ENCODE measurements at places on chromosomes 1 and 21.
A peak's percentile ranks its signal among the peaks of the same experiment; 100 is the strongest.

DNA sequence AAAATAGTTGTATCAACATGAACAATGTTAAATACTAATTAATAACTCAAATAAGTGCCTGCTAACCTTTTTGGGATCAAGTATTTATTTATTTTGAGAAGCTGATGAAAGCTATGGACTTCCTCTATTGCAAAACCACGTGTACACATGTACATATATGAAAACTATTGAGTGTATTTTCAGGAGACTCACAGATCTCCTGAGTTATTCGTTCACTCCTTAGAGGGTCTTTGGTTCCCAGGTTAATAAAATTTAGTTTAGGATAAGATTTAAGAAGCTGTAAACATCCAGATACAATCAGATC lies 130.5 kb downstream of the DISC1 start:
- peak; percentile 86 for DNase-seq

GRCh38 chr1:45913183-45913683 lies 109.8 kb downstream of the MAST2 start:
- no peak for DNase-seq

- DNase-seq = no peak
These were observed 65.7 kb upstream of the NEK2 start for GRCh38 chr1:211741116-211741515.

DNA sequence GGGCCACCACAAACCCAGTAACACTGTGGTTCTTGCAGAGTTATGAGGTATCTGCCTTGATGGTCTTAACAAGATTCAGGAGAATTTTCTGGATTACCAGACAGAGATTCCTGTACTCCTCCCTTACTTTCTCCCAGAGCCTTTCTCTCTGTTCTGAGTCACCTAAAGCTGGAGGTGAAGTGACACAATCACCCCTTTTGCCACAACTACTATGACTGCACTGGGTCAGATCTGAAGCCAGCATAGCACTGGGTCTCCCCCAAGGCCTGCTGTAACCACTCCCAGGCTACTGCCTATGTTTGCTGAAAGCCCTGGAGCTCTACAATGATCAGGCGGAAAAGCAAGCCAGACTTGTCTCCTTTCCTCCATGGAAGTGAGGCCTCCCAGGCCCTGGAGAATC lies 156.7 kb upstream of the NEGR1 start:
- DNase-seq = no peak

DNA sequence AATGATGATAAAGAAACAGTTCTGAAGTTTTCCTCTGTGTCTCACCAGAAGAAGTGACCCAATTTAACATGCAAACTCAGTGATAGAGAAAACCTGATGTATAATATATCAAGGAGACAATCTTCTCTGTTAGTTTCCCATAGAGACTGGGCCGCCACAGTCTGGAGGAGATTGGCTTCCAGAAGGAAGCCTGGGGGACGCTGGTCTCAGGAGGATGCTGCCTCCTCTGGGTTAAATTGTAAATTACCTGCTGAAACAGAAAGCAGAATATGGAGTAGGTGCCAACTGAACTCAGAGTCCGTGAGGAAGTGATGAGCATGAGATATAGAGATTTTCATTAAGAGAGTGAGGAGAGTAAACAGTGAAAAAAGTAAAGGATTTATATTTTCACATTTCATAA lies 15.8 kb downstream of the OR14I1 start:
- DNase-seq = no peak

DNA sequence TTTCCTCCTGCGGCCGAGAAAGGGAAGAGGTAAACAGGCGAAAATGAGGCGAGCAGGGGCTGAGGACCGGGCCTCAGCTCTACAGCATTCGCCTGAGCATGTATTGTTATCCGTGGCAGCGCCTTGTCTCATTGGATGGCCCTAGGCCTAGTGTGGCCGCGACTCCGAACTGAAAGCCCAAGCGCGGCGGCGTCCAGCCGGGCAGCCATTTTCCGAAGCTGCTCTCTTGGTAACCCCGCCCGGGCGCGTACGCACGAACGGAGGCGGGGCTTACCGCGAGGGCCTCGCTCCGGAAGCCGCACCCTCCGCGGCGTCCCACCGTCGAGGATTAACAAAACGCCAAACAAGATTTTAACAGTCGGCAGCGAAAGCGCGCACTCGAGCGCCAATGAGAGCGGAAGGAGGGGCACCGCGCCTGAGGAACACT lies 797 bp upstream of the USP1 start:
- no peak for DNase-seq

DNA sequence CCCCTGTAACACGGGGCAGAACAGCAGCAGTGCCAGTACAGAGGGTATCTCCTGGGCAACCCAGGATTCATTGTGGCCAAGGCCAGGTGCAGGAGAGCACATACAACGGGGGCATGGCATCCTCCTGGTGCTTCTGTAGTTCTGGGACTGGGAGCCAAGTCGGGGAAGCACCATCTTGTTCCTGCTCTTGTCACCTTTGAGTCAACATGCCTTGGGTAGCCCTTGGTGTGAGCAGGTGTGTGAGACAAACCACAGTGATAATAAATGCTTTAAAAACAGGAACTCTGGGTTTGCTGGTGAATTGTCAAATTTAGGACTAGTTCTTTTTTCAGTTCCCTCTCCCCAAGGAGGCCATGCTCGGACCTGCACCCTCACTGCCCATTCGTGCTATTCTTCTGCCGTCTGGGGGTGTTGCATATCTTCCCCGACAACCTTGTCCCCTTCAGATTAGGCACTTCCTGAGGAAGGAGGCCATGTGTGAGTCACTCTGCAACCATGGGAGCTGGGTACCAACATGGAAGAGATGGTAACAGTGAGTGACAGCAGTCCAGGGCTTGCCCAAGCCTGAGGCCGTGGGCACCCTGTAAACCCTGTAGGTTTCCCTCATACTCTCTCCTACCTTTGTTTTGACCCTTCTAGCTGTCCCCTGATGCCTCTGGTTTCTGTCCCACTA lies 150.2 kb downstream of the GRIK3 start:
- DNase-seq = no peak

DNA sequence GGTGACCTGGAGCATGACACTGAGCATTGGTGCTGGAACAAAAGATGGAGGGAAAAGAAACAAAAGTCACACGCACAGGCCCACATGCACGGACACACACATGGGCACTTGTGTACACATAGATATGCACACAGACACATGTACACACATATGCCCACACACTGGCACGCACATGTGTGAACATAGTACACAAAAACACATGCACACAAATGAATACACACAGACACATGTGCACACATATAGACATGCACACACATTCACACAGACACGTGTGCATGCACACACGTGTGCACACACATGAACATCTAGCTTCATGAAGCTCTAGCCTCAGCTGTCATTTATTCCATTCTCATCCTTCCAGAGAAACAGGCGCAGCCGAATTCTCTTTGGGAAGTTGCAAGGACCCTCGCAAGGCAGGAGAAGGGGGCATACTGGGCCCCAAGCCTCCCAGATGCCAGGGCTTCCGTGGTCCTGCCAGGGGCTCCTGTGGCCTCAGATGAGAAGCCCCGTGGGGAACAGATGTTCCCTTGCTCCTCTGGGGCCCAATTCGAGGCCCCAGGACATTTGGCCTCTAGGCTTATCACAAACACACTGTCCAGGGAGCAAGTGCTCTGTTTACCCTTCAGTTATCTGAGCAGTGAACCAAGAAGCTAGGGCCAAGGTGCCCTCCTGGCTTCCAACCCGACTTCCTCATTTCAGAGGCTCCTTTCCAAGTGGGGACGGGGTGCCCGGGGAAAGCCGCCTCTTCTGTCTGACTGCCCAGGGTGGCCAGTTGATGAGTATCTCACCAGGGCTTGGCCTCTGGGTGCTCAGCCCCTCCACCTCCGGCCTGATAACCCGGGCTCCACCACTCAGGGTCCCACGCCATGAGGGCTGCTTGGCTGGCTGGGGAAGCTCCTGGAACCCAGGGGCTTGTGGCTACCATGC lies 116.4 kb upstream of the ARHGEF16 start:
- DNase-seq = no peak

- DNase-seq = no peak
These were observed at the start of gene ABCG1 for GRCh38 chr21:42218836-42219605. ABCG1 (plus strand) TSS chr21:42219140; CDS start chr21:42219263, 123 bp downstream.

GRCh38 chr1:65084066-65084465 lies 63.9 kb upstream of the AK4 start:
- DNase-seq = peak; percentile 73

DNA sequence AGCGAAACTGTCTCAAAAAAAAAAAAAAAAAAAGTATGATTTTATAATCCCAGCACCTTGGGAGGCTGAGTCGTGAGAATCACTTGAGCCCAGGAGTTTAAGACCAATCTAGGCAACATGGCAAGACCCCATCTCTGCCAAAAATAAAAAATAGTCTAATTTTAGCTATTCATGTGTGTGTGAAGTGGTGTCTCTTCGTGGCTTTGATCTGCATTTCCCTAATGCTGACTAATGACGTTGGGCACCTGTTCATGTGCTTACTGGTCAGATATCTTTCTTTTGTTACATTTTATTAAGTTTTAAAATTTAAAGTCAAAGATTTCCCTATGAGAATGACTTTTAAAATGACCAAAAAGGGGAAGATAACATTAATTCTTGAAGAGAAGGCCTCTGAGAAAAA lies 31.0 kb downstream of the PSEN2 start:
- DNase-seq = no peak

DNA sequence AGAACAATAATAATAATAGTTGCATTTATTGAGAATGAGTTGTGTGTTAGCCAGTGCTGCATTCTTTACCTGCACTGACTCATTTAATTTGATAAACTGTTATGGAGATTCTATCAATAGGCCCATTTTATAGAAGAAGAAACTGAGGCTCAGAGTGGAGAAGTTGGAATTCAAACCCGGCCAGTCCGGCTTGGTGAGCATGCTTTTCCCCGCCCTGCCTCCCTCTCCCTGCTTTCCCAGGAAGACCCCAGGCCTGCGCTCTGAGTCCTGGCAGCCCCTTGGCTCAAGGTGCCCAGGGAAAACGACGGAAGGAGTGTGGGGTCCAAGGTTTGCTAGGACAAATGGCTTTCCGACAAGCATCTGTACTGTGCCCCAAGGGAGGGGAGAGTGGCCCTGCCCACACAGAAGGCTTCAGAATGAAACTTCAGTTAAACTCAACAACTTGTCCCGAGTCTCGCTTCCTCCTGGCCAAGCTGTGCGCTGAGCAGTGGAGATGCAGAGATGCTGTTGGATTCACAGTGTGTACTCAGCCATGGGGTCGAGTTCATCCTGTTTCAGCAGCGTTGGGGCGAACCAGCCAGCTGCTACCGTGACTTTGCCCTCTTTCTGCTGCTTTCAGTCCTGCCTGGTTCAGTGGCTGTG lies 23.3 kb upstream of the PADI6 start:
- DNase-seq = no peak

DNA sequence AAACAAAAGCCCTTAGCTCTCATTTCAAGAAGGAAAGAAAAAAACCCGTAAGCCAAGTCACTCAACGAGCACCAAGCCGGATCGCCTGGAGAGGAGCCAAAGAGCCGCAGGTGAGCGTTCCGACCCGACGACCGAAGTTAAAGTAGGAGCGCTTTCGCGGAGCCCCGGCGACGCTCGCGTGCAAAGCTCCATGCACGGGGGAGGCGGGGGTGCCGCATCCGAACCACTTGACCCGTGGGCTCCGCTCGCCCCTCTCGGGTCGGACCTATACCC lies 382 bp downstream of the GPBP1L1 start:
- DNase-seq = no peak

- no peak for DNase-seq
These were observed 33.9 kb downstream of the DNAJC6 start for GRCh38 chr1:65343286-65343685.

DNA sequence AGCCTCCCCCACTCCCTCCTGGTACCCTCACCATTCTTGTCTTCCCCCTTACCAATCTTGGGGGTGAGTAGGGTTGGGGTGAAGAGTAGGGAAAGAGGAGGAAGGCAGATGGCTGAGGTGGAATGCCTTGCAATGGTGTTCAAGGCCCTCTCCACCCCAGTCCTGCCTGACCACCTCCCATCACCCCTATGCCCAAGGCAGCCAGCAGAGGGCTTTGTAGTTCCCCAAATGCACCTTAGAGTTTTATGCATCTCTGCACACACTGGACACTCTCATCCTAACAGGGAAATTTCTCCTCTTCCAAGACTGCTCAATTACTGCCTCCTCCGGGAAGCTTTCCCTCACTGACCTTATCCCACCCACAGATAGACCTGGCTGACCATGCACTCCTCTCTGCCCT lies 15.4 kb downstream of the KIF17 start:
- DNase-seq = peak; percentile 12

DNA sequence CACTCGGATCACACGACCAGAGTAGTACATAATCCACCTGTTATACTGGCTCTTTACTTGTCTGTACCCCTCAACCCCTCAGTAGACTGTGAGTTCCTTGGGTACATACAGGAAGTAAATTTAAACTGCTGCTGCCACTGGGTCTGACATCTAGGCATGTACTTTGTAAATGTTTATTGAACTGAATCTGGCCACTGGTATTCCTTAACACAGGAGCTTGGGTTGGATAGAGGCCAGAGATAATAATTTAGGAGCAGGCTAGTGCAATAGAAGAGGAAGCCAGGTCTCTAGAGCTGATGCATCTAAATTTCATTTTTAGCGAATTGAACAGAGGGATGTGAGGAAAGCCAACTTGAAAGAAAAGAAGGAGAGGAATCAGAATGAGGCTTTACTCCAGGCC lies 12.4 kb downstream of the TTC4 start:
- DNase-seq = no peak

DNA sequence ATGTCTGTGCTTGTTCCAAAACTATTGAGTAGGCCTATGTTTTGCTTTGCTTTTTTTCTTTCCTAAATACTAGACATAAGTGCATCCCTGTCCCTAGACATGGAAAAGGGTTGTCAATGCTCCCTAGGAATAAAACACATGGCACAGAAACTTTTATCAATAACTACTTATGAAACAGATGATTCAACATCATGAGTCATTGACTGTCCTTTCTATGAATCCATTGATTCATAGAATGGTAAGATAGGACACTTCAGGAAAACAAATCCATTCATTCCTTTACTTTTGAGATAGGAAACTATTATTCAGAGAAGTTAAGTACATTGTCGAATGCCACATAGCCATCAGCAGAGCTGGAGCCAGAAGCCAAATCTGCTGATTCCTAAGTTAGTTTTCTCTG lies 147.5 kb downstream of the TSEN15 start:
- no peak for DNase-seq

Data from Kasumi-1 (cell line).